HEK293T (cell line): ENCODE measurements at places on chromosomes 16 and 17.

- DNase-seq, result peak; percentile 37
Measured at GRCh38 chr17:66777689-66778225, 57.2 kb upstream of the CACNG5 start.

GRCh38 chr16:65666132-65666941, 544.5 kb upstream of the CDH11 start:
- no peak for DNase-seq

DNA sequence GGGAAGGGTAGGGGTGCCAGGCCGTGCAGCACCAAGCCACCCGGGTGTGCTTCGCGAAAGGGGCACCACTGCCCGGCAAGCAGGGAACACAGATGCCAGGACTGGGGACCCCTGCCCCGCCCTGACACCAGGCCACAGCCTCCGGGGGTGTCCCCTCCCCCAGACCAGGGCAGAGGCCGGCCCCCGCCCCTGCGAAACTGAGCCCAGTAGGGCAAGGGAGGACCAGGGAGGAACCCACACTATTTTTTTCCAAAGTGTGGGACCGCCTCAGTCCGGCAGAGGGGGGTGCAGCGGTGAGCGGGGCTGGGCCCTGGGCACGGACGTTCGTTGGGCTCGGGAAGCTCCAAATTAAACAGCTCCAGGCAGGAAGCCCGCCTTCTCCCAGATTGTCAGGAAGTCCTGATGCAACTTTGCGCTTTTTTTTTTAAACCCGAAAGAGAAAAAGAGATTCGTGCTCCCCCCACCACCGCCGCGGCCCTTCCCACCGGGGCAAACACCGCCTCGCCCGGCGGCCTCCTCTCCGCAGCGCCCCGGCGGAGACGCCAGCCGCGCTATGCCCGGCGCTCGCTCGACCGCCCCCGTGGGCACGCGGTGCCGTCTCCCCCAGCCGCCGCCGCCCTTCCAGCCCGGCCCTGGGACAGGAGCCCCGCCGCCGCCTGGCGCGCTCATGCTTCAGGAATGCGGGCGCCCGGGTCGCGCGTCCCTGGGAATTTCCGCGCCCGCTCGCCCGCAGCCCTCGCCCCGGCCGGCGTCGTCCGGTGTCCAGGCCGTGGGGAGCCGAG, 755 bp downstream of the PIEZO1 start:
- DNase-seq, result peak; percentile 41

DNA sequence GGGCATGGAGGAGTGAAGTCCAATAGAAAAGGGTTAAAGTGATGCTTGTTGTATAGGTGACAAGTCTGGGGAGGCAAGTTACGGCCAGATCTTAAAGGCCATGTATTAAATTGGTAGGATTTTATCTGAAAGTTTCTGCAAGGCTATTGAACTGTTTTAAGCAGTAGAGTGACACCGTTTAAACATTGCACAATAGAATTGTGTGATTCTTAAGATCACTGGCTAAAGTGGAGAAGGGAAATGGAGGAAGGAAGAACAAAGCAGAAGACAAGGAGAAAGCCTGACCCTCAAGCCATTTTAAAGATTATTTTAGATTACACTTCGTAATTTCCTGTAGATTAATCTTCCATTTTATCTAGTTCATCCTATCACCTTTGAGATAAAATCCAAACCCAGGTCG, 5.6 kb upstream of the MPHOSPH6 start:
- no peak for DNase-seq

- DNase-seq, result no peak
Measured at GRCh38 chr16:35797811-35798210, 2338.4 kb downstream of the TP53TG3F start.

- DNase-seq, result no peak
Measured at GRCh38 chr17:74860229-74860871, 665 bp upstream of the GRIN2C start.
